Posterior cingulate gyrus (tissue), 11 donors: ENCODE measurements at places on chromosomes 12 and 14.

DNA sequence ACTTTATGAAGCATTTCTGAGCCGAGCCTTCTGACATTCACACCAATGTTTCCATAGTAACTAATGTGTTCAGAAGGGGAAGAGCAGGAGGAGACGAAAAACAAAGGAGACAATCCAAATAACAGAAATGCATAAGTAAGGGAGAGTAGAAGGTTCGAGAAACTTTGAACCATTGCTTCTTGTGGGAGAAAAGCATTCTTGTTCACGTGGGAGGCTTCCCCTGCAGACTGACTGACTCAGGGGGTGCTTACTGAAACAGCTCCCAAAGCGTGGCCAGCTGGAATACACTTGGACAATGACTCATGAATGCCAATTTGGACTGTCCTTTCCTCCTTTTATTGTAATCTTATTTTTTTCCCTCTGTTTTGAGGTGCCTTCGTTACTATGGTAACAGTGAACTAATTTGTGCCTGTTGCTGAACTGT is 73.9 kb downstream of the NEDD1 start:
- peak; percentile 54 for DNase-seq

DNA sequence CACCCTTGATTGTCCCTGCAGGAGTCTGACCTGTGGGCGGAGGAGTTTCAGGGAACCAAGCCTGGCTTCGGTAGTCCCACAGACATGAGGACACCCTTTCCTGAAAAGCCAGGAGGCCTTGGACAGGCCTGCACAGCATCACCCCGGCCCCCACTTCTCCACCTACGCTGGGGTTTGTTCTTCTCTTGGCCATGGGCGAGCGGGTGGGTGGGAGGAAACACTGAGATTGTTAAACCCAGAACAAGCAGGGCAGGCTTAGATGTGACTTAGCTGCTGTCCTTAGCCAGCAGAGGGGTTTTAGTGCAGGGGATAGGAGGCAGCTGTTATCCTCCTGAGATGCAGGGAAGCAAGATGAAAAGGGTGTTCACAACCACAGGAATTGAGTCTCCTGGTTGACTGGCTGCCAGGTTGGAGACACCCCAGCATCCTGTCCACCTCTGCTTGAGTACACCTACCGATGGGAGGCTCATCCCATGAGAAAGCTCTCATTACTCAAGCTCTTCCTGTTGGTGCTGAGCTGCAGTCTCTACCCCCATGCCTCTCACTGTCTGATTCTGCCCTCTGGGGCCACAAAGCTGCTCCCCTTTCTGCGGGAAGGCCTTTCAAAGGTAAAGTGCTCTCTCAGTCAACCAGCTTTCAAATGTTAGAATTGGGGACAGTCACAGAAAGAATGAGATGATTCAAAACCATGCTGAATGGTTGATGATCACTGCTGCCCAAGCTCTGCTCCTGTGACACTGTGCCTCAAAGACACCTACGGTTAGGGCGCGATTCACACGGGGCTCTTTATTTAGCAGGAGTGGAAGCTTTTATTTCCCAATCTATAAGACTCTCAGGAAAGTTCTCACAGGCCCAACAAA is 86.3 kb downstream of the IRF2BPL start:
- no peak for DNase-seq

- DNase-seq, result no peak
Observed at GRCh38 chr12:51404627-51405026, 13.4 kb upstream of the GALNT6 start.

- no peak for DNase-seq
Observed at GRCh38 chr12:93587611-93588010, 15.1 kb downstream of the SOCS2 start.

DNA sequence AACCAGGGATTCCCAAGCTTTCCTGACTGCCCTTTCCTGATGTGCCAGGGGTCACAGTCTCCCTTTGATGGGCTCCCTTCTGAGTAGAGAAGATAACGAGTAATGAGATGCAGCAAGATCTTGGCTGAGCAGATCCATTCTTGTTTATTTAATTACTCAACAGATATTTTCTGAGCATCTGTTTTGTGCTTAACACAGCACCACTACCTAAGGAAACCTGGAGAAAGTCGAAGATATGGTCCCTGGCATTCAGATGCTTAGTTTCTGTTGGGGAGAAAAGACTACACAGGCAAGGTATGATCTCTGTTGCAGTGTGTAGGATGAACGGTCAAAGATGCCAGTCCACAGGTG is 3.9 kb downstream of the AJUBA start:
- DNase-seq, result no peak

DNA sequence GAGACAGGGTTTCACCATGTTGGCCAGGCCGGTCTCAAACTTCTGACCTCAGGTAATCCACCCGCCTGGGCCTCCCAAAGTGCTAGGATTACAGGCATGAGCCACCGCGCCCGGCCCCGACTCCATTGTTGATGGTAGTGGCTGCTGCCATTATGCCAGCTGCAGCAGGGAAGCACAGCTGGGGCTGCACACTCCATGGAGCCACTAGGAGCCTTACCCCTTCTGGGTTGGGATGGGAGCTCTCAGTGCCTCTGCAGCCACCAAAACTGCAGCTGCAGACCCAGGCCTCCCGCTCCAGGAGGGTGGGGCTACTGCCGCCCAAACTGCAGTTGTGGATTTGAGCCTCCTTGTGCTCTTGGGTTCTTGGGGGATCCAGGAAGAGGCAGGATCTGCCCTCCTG is 25.9 kb downstream of the TCHP start:
- no peak for DNase-seq

GRCh38 chr14:77024171-77024691 is 4.3 kb downstream of the IRF2BPL start:
- DNase-seq, result peak; percentile 82

- no peak for DNase-seq
Observed at GRCh38 chr12:31714406-31715271, 14.2 kb downstream of the AMN1 start.

- DNase-seq, result no peak
Observed at GRCh38 chr12:43763769-43764168, 5.0 kb downstream of the IRAK4 start.

GRCh38 chr12:126038434-126038833 is 973.2 kb downstream of the AACS start:
- no peak for DNase-seq

- no peak for DNase-seq
Observed at GRCh38 chr14:33068626-33069025, 129.9 kb downstream of the NPAS3 start.

- DNase-seq, result no peak
Observed at GRCh38 chr12:119020406-119021360, 39.3 kb downstream of the SRRM4 start.

GRCh38 chr12:59927032-59927431 is 331.2 kb downstream of the SLC16A7 start:
- DNase-seq, result no peak

DNA sequence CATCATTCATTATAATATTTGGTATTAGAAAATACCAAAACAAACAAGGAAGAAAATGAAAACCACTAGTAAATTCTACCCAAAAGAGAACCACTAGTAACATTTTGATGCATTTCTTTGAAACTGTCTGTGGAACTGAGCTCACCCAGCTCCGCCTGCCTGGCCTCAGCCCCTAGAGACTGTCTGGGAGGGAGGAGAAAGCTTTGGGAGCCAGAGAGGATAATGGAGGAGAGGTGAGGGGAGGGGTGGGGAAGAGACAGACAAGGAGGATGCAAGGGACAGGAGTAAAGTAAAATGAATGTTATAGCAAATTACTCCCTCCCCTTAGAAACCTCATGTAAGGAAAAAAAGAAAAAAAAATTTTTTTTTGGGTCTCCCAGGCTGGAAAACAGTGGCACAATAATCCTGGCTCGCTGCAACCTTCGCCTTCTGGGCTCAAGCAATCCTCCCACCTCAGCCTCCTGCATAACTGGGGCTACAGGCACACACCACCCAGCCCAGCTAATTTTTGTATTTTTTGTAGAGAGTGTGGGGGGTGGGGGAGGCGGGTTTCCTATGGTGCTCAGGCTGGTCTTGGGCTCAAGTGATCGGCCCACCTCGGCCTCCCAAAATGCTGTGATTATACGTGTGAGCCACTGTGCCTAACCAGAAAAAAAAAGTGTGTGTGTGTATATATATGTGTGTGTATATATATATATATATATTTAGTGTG is 3.2 kb upstream of the MMP19 start:
- no peak for DNase-seq

GRCh38 chr12:131986910-131987309 is 37.2 kb downstream of the EP400 start:
- no peak for DNase-seq

DNA sequence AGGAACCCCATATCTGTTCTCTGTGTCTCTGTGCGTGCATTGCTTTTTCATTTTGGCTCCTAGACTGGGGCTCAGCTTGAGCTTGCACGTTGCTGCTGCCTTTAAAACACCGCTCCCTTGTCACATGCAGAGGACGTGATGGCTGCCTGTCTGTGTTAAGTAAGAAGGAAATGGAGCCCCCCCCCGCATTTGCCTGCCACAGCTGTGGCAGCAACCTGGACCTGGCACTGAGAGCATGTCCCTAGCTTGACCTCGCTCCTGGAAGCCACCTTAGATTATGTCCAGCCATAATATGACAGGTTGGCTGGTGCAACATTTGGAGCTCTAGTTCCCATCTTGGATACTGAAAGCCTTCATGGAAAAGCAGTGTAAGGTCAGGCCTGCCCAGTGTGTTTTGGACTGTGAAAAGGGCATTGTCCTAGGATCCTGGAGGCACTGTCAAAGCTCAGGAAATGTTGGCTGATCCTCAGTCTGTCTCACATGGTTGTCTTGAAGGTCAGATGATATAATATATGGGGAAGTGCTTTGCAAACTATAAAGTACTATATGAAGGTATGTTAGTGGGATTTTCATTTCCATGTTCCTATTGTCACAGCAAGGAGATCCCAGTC is 73.8 kb downstream of the PRKCH start:
- DNase-seq, result no peak

DNA sequence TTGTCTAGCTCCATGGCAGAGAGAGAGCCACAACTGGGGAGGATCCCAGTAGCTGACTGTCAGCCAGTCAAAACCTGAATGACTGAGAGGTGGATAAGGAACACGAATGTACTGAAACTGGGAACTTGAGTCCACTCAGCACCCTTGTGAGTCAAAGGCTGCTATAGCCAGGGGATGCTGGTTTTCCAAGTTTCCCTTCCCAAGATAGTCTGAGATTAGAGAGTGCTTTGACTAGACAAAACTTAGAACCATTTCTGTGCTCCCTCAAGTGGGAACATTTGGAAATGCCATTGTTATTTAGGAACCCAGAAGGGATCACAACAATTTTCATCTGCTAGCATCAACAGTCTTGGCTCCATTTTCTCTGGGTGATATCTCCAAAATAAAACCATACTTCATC is 4.0 kb downstream of the PRKAG1 start:
- no peak for DNase-seq

DNA sequence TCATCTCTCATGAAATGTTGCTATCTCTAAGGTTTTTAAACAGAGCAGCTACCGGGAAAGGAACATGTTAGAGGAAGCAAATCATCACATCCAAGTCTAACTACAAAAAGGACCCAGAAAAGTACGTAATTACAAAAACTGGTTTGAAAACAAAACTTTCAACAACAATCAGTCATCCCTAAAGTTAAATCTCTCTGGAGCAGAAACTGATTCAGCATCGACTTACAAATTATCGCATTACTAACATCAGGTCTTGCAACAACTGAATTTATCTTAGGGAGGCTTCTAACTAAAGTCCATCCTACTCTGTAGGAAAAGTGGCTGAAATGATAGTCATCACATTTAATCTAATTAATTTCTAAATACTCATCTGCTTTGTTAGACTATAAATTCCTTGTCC is 137.0 kb downstream of the MED13L start:
- DNase-seq, result no peak

DNA sequence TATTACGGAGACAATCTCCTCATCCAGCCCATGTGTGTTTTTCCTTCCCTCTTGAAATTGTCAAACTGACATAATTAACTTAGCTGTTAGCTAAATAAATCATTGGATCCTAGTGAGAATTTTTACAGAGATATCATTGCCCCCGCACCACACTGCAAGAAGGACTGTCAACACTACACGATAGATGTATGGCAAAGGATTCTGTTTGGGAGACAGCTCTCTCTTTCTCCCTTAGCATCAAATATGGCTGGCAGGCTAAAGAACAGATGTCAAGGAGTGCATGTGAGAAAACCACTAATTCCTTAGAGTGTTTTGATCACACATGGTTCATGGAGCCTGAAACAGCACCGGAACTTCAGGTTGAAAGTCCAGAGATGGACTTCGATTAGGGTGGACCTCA is 136.8 kb downstream of the KCNA5 start:
- no peak for DNase-seq

GRCh38 chr12:11859705-11860425 is 210.4 kb downstream of the ETV6 start:
- no peak for DNase-seq

GRCh38 chr12:71282020-71282419 is 124.2 kb upstream of the TSPAN8 start:
- no peak for DNase-seq

GRCh38 chr12:57832966-57833365 is 13.6 kb downstream of the CTDSP2 start:
- DNase-seq, result no peak

DNA sequence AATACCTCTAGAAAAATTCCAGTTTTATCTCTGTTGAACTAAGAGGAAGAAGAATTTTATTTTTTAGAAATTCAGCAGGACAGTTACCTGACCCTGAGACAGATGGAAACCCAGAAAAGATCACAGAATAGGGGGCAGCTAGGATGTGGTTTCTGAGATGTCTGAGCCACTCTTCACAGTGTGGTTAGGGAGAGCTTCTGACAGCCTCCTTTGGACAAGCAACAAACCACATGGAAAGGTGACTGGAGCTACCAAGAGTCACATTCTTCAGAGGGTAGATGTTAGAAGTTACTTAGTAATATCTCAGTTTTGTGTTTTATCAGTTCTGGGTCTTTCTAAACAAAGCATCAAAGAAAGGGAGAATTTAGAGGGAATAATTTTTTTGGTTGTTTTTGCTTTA is 117.3 kb upstream of the NAP1L1 start:
- DNase-seq, result no peak

DNA sequence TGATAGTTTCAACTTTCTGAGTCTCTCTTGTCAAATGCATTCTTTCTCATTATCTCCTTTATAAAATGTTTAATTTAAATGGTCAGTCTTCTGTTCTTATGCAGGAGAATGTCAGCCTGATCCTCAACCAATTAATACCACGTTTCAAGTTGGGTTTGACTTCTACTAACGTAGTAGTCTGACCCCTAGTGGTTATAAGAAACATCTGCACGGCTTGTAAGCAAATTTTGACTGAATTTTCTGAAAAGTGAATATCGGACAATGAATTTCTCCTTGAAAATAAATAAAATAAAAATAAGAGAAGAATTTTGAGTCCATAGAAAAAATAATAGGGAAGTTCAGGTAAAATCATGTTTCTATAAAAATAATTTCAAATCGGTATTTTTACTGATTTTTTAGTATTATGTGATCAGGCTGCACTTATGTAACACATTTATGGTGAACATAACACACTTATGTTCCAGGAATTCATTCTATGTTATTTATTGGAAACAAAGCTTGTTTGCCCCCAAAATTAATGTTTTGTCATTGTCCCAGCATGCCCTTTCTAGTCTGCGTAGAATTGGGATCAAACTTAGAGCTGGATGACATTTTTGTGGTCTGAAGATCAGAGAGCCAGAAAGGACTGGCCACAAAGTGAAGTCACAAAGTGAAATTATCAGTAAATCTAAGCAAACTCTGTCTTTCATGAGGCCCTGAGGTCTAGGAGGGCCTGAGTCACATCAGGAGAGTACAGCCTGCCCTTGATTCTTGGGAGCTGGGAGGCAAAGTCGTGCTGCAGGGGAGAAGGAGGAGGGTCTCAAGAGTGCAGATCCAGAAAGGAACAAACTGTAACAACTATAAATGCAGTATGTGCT is 101.2 kb upstream of the STXBP6 start:
- no peak for DNase-seq

GRCh38 chr12:51232642-51233041 is 6.0 kb upstream of the DAZAP2 start:
- no peak for DNase-seq

- DNase-seq, result no peak
Observed at GRCh38 chr14:63881926-63882325, 29.1 kb downstream of the SYNE2 start.
